ENCODE measurements at places on chromosomes 6 and 20.

- no peak for DNase-seq
These were observed 39.6 kb downstream of the SHPRH start for GRCh38 chr6:145924600-145924999.

GRCh38 chr6:90274451-90275030 lies 22.1 kb downstream of the BACH2 start:
- no peak for DNase-seq

- DNase-seq, result no peak
These were observed 19.4 kb upstream of the SLC23A2 start for GRCh38 chr20:5020760-5021159.

- no peak for DNase-seq
These were observed 3.3 kb downstream of the CAPN11 start for GRCh38 chr6:44161997-44162338.

DNA sequence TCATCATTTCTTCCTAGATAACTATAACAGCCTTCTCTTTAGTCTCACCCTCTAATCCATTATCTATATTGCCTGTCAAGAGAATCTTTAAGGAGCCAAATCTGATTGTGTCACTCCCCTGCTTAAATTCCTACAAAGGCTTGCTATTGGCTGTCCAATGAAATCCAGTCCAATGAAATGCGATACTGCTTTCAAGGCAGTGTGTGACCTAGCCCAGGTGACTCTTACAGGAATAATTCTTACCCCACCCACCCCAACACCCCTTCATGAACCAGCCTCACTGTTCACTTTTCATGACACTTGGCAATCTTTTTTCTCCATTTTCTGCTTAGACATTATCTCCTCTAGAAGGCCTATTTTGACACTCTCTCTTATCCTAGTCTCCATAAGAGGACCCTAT lies 163.3 kb upstream of the MARCKS start:
- DNase-seq, result no peak
